ENCODE measurements at places on chromosomes 12 and 14. TPM values are rescaled to one million over a fixed set of nuclear protein-coding genes. Genes with fewer than 3 reads are reported as not detected.

- no peaks in the 10 kb centered on the region for H3K4me1 ChIP-seq
- no peak for DNase-seq
- no peak overlapping the region for H3K27ac ChIP-seq
- no peaks in the 10 kb centered on the region for H3K27me3 ChIP-seq
- no peaks in the 10 kb centered on the region for H3K36me3 ChIP-seq
These were observed 1504.6 kb upstream of the FLRT2 start for GRCh38 chr14:84025106-84026012.

DNA sequence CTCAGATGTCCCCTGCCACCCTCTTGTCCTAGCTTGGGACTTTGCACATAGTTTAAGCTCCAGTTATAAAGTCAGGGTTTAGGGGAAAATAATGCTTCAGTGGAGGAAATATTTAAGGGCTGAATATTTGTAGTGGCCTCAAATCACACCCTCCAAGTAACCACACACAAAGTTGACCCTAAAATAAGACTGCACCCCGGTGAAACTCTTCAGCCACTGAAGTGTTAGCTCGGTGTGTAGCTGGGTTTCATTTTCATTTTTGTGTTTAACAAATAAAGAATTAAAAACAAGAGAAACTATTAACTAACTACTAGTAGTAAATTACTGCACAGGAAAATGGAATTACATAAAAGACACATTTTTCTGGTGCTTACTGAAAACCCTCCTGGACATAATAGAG, 14.8 kb upstream of the BCL11B start:
- peaks cover 1% of the 10 kb centered on the region for H3K36me3 ChIP-seq
- H3K4me1 ChIP-seq, result peaks cover 4% of the 10 kb centered on the region
- peaks cover 9% of the 10 kb centered on the region for H3K27me3 ChIP-seq
- no peak overlapping the region for H3K27ac ChIP-seq
- no peak for DNase-seq

GRCh38 chr12:53255996-53256395, 12.1 kb upstream of the ESPL1 start:
- DNase-seq, result no peak
- no peak overlapping the region for H3K4me3 ChIP-seq
- H3K36me3 ChIP-seq, result no peaks in the 10 kb centered on the region
- H3K27ac ChIP-seq, result peak overlapping the region; percentile 89
- H3K4me1 ChIP-seq, result peaks cover 59% of the 10 kb centered on the region

DNA sequence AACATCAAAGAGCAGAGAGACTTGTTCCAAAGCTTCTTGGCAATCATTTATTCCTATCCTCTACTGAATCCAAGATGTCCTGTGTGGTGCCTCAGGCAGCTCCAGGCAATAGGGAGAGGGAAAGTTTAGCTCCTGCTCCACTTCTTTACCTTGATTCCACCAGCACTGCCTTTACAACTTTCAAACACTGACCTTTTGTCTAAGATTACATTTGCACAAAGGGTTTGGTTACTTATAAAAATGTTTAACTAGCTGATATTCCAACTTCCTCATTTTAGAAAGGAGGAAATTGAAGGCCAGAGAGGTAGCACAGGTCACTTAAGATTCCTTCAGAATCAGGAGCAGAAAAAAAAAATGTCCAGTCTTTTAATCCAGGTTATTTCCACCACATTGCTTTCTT, 192.7 kb downstream of the BTG1 start:
- no peak overlapping the region for H3K4me3 ChIP-seq
- no peaks in the 10 kb centered on the region for H3K36me3 ChIP-seq
- no peak overlapping the region for H3K27ac ChIP-seq
- no peaks in the 10 kb centered on the region for H3K27me3 ChIP-seq

GRCh38 chr12:90401185-90401584, 553.8 kb downstream of the CCER1 start:
- DNase-seq, result no peak
- no peaks in the 10 kb centered on the region for H3K27me3 ChIP-seq
- H3K36me3 ChIP-seq, result no peaks in the 10 kb centered on the region

AGAP2 gene
- 54.4 TPM for total RNA-seq
